ENCODE measurements at places on chromosomes 7 and 10.

- no peak for DNase-seq
Measured at GRCh38 chr10:119335671-119336353, 128.4 kb downstream of the GRK5 start.

- DNase-seq, result no peak
Measured at GRCh38 chr7:22944022-22944421, 69.9 kb downstream of the HYCC1 start.

DNA sequence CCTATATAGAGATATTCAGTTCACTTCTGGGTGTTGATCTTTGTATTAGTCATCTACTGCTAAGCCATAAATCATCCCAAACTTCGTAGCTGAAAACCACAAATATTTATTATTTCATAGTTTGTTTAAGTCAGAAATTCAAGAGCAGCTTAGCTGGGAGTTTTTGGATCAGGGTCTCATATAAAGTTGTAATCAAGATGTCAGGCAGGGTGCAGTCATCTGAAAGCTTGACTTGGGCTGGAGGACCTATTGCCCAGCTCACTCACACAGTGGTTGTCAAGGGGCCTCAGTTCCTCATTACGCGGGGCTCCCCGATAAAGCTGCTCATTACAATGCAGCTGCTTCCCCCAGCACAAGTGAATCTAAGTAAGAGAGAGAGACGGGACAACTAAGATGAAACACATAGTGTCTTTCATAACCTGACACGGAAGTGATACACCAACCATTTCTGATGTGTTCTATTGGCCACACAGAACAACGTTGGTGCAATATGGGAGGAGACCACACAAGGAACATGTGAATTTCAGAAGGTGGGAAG, 15.7 kb downstream of the PPP1R3C start:
- DNase-seq, result no peak

DNA sequence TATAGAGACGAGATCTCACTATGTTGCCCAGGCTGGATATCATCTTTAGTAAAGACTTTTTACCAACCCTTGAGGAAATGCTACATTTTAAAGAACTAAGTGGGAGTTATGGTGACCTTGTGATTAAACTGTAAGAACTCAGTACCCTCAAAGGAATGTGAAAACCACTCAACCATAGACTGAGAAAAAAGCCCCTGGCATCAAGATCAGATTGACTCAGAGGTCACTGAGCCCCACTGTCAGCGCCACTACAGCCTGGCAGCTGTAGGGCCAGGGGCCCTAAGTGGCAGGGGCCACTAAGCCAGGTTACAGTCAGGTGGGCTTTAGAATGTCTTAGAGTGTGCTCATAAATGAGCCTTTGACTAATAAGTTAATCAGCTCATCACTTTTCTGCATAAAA, 55.9 kb downstream of the APBB1IP start:
- DNase-seq, result no peak

- no peak for DNase-seq
Measured at GRCh38 chr10:132564249-132564605, 26.6 kb downstream of the INPP5A start.

GRCh38 chr10:103679096-103679790, 176.1 kb downstream of the SH3PXD2A start:
- no peak for DNase-seq

DNA sequence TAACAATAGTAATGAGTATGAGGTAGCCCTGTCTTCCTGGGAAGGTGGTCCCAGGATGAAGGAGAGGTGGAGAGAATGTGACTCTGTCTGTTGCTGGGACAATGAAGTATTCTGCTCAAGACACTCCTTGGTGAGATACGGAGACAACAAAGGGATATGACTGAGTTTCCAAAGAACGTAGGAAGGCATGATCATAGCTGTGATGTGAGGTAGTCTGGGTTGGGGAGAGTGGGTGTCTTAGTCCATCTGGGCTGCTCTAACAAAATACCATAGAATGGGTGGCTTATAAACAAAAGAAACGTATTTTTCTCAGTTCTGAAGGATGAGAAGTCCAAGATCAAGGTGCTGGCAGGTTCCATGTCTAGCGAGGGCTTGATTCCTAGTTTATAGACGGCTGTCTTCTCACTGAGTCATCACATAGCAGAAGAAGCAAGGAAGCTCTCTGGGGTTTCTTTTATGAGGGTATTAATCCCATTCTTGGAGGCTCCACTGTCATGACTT, 84.9 kb upstream of the RHOBTB1 start:
- no peak for DNase-seq

DNA sequence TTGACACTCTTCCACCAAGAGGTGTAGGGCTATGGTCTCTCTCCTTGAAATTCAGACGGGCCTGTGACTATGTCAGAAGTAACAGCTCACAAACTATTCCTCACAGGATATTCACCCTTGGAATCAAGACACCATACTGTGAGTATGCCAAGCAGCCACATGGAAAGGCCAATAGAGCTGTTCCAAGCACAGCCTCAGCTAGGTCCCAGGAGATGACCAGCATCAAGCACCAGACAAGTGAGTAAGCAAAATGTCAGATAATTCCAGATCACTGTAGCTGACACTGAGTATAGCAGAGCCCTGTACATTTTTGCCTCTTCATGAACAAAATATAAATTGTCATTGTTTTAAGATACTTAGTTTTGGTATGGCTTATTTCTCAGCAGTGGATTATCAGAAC, 88.1 kb upstream of the KCND2 start:
- no peak for DNase-seq

GRCh38 chr10:60427709-60428386, 38.2 kb upstream of the ANK3 start:
- no peak for DNase-seq

- no peak for DNase-seq
Measured at GRCh38 chr10:12337453-12338372, 11.6 kb upstream of the CAMK1D start.

GRCh38 chr7:128045766-128046165, 14.5 kb upstream of the LRRC4 start:
- no peak for DNase-seq

- DNase-seq, result no peak
Measured at GRCh38 chr7:119720541-119720940, 552.4 kb upstream of the KCND2 start.

DNA sequence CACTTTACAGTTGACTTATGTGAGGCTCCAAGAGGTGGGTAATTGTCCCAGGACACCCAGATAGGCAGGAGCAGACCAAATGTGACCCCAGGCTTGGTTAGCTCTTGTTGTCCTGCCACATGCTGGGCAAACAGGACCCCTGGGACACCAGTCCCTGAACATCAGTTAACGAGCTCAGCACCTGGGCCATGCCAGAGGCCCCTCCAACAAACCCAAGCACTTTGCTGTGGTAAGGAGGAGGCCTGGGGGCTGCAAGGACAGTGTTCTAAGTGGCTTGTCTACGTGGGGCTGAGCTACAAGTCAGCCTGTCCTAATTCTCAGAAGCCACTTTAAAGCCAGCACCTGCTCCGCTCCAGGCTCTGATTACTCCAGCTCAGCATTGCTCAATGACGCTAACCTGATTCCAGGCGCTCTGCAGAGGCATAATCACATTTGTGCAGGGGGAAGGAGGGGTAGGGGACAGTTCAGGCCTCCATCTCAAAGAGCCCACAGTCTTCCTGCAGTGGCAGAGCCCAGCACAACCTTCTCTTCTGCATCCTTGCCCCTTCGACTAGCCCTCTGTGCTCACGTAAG, 57.2 kb downstream of the DDC start:
- DNase-seq, result no peak

DNA sequence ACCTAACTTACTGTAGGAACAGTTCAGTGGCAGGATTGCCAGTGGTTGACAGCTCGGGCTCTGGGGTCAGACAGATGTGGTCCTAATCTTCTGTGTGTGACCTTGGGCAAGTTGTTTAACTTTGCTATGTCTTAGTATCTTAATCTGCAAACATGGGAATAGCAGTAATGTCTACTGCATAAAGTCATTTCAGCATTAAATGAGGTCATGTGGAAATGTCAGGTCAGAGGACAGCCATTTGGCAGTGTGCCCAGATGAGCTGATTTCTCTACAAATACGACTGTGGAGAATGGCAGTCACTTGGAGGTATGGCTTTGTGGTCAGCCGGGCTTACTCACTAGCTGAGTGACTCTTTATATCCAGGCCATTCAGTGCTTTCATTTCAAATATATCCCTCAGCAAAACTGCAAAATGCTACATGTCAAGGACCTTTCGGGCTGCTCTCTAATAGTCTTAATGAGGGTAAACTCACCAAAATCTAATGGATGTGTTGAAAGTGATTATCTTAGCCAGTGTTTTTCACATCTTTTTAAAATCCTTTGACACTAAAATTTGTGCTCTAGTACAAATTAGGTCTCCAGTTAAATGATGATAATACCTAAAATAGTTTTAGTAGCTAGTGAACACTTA, 171.4 kb downstream of the ST7 start:
- peak; percentile 72 for DNase-seq

DNA sequence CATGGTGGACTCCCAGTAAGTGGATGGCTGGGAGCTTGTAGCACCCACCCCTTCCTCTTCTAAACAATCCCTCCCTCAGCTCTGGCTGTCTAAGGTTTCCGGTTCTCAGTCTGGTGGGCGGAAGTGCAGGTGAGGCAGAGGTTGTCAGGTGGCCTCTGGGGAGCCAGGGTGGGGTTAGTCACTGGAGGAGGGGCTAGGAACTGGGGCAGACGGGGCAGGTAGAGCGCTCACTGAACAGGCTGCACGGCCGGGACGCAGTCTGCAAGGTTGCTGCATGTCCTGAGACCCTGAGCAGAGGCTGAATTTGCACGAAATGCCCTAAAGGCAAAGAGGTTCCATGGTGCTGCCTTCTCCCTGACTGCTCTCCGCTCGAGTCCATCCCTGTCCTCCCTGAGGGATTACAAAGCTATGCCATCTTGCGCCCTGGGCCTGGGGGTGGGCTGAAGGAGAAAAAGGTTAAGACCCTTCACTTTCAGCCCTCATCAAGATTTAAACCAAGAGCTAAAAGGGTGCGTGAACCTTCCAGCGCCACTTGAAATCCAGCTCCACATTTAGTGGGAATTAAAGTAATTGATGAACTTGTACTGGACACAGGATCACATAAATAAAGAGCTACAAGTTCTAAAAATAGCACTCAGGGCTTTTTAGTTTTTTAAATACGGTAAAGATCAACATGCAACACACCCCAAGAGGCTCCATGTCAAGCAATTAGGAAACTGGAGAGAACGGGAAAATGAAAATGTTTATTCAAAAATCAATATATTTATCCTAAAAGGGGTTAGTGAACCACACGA, 62.3 kb upstream of the CTBP2 start:
- no peak for DNase-seq

DNA sequence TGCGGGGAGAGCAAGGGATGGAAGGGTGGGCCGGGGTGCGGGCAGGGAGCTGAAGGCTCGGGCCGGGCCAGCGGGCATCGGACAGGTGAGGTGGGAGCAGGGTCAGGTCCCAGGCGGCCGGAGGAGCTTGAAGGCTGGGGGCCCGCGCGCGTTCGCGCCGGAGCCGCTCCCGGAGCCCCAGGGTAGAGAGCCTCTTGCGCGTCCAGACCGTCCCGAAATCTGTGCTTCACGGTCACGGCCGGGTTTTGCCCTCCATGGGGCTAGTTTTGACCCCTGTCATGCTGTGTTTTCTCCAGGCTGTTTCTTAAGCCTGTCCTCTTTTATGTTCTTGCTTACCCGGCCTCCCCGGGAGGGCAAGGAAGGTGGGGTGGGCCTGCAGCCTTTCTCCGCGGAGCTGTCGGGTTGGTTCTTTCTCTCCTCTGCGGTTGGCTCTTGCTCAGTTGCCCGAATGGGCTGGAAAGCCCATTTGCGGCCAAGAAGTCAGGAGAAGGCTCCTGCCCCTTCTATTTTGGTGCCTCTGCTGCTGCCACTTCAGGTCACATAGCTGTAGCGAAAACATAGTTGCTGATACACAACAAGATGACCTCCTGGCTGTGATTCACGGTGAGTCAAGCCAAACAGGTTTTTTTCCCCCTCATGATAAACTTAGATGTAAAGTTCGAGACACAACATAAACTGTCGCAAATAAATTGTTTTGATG, 650 bp downstream of the UBE2D1 start:
- DNase-seq, result peak; percentile 7

DNA sequence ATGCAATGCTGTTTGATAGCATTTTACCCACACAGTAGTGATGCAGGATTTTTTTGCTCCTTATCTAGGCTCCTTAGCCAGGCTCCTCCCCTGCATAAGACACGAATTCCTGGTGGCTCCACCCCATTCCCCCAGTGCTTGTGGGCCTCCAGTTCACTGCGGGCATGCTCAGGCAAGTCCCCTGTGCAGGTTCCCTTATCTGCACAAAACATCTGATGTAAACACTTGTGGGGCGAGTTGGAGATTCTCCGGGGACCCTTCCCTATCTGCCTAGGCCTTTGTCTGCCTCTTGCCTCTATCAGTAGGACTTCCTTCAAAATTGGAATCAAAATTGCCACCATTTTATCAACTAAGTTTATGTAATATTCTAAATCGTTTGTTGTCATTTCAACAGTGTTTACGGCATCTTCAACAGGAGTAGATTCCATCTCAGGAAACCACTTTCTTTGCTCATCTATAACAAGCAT, 5.4 kb upstream of the STK17A start:
- no peak for DNase-seq

DNA sequence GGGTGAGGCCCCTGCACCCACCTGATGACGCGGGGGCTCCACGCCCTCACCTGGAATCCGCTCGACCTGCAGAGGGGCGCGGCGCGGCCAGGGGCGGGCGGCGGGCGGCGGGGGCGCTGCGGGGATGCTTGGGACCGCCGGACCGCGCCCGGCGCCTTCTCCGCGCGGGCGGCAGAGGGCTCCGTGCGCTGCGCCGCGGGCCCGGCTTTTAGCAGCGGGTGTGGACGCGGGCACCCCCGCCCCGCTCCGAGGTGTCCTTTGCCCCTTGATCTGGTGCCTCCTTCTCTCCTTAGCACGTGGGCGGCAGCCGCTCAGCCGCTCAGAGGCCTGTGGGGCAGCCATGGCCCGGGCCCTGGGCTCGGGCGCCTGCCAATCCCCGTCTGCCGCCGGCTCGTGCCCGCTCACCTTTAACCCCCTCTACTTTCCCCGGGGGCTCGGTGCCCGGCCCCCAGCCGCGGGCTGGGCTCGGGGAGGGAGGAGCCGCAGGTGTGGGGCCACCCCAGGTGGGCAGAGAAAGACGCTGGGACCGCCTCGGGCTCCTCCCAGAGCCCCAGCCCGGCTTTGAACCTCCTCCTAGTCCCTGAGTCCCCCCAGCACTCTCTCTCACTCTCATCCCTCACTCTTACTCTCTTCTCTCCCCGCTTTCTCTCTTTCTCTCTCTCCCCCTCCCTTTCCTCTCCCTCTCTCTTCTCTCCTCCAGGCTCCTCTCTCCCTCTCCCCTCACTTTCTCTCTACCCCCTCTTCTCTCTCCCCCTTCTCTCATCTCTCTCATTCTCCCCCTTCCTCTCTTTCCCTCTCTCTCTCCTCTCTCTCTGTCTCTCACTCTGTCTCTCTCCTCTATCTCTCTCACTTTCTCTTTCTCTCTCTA, 19.7 kb upstream of the VPS37D start:
- peak; percentile 36 for DNase-seq

DNA sequence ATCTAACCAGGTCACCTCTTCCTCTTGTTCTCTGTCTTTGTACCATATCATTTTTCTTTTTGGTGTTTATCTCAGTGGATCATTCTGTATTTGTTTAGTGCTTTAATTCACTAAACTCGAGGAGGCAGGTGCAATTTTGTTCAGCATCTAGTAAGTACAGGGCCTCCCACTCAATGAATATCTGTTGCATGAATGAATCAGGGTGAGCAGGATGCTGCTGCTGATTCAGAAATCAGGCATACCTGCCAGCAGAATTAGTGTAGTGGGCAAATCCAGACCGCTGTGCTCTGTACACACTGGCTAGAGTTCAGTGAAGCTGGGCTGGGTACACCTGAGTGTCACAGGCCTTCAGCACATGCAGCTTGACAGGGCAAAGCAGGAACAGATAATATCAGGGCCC, 511.9 kb downstream of the SUGCT start:
- DNase-seq, result no peak

- DNase-seq, result no peak
Measured at GRCh38 chr10:69629519-69629896, 539 bp upstream of the FAM241B start.
